NCI-H446 treated with DMSO at 0.1 percent for 48 hours (cell line): ENCODE measurements at places on chromosomes 3 and 15.

- no peak for DNase-seq
Measured at GRCh38 chr15:100663086-100663914, 60.9 kb downstream of the ASB7 start.

DNA sequence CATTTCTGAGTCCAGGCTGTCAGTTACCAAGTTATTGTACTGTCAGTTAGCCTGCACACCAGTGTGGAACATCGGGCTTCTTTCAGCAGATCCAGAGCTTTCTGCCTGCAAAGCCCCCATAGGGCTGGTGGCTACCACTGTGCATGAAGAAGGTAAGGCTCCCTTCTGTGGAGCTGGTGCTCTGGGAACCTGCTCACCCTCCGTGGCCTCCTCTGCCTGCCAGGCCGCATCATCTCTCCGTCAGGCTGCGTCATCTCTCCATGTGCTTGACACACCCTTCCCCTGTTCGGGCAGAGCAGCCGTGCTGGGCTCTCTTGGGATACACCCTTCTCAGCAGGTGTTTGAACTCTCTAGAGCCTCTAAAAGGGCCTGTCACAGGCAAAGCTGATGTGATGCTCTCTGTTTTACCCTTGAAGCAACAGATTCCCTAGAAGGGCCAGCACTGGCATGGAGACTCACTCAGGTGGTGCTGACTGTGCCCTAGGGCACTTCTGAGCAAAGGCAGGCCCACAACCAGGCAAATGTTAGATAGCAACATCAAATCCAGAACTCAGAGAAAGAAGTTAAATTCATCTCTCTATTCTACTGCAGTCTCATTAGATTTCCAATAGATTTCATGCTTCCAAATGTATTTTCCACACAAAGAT, 261.1 kb downstream of the EPHB1 start:
- no peak for DNase-seq

DNA sequence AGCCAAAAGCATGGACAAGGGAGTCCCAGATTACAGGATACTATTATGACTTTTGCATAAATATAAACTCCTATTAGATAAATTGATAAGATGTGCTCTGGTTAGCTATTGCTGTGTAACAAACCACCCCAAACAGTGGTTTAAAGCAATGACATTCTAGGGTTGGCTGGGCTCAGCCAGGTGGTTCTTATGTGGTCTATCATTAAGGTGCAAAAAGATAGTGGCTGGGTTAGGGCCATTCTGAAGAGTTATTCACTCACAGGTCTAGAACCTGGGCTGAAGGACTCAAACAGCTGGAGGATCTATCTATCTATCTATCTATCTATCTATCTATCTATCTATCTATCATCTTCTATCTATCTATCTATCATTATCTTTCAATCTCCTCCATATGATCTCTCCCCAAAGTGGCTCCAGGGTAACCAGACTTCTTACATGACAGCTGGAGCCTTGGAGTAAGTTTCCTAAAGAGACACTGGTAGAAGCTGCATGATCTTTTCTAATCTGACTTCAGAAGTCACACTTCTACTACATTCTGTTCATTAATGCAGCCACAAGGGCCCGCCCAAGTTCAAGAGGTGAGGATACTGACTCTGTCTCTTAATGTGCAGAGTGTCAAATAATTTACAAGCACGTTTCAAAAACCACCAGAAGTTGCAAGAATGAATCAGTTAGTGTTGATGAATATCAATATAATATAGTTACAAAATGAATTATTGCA, 74.9 kb upstream of the XCR1 start:
- no peak for DNase-seq

DNA sequence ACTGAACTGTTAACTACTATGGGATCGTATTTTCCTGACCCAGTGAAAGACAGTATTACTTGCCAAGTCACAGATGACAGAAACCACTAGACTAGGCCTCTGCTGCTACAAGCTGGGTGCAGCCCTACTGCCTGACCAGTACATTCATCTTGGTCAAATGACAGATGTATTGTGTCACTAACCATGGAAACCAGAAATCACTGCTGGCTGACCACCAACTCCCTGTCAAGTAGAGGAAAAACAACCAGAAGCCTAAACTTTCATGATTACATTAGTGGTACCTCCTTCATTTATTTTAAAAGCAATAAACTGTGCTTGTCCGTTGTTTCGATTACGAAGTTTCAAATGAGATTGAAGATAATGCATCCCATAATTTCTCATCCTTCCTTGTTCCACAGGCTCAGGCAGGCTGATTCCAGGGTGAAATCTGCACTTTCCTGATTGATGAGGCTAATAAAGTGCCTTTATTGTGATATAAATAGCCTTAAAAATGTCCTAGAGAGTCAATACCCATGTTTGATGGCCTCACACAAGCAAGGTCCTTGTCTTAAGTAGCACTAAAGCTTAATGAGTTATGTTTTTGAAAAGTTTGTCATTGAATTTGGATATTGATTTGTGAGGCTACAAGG, 309.7 kb downstream of the LSAMP start:
- DNase-seq: peak; percentile 94

DNA sequence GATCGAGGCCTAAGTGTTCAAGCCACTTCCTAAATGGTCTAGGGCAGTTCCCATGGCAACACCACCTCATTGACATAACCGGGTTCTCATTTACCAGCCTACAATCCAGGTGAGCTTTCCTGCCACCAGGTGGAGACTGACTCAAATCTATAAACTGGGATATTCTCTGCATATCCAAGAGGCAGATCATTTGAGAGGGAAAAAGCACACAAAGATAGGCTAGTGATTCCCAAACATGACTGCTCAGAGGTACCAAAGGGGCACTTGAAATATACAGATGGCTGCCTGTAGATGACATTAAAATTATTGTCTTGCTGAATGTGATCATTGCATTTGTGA, 141.3 kb upstream of the PROK2 start:
- DNase-seq: no peak
